Activated naive CD4-positive, alpha-beta T cell treated with Interleukin-2 at 50 U/mL for 16 hours (primary cell): ENCODE measurements at places on chromosomes 1 and 21.

GRCh38 chr1:180167021-180167701 is 12.5 kb downstream of the QSOX1 start:
- DNase-seq, result no peak

DNA sequence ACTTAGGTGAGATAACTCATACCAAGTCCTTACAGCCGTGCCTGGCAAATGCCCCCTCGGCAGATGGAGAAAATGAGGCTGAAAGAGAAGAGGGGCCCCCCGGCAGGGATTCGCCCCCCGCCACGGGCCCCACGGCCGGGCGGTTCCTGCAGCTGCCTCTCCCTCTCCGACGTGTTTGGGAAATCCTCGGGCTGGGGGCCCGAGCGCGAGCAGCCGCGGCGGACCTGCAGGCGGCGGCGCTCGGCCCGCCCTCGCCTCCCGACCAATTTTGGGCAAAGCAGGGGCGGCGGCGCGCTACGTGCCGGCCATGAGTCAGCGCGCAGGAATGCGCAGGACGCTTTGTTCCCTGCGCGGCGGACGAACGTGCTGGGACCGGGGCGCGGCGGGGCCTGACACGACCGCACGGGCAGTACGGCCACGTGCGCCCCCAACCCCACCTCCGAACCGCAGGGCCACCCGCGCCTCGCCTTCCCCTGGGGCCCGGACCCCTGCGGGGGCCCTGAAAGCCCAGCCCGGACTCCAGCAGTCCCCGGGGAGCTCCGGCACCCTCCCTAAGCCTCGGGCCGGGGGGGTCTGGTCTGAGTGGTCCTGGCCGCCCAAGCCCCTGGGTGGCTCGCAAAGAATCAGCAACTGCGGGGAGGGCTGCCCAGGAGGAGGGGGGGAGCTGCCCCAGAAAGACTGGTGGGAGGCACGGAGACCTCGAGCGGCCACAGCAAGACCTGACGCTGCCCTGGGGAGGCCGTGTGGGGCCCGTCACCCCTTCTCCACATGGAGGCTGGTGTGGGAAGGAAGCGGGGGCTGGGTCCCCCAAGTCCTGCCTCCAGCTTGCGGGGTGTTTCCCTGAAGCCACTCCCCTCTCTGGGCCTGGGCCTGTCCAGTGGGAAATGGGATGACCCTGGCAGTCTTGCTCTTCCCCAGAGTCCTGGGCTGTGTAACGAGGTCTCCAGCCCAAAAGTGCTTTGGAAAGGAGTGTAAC is 11.9 kb upstream of the EDN2 start:
- peak; percentile 60 for DNase-seq

DNA sequence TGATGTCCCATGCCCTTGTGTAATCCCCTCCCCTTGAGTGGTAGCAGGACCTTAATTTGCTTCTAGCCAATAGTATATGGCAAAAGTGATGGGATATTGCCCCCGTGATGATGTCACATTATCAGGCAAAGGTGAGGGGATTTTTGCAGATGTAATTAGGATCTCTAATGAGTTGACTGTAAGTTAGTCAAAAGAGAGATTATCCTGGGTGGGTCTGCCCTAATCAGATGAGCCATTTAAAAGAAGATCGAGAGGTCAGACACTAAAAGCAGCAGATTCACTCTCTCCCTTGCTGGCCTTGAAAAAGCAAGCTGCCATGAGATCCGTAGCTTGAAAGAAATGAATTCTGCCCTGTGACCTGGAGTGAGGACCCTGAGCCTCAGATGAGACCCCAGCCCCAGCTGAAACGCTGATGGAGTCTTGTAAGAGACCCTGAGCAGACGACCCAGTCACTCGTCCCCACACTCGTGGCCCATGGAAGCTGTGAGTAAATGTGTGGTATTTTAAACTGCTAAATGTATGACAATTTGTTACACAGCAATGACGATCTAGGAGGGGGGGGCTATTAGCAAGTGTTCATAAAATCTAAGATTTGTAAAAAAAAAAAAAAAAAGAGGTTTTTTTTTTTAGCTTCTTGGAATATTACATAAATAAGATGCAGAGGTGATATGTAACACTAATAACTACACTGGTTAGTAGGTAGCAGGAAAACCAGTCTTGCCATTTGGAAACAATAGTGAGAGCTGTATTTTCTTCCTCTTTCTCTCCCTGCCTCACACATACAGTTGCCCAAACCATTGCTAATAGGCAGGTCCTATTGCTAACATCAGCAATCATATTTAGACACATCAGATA is 50.3 kb upstream of the TARBP1 start:
- DNase-seq, result no peak

DNA sequence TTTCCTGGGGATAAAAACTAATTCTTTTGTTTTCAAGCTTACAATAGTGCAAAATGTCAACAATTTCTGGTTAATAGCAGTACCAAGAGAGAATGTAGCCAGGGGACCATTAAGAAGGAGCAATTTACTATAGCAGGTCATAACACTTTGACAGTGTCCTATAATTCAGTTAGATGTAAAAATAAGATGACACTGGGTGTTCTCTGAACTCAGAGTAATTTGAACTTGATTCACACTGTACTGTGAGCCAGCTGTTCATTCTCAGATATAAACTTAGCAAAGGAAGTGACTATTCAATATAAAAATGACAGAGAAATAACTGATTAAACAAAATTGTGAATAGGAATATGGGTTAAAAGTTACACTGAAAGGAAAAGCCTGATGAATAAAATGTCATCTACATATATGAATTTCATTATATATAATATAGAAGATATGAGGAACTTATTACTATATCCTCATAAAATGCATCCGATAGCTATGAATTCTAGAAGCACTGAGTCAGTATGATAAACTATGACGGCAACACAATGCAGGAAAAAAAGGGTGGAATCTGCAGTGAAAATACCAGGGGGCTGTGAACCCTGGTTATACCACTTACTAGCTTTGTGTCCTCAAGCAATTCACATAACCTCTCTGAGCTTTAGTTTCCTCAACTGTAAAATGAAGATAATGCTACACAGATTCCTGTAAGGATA is 135.9 kb downstream of the ACBD6 start:
- no peak for DNase-seq

DNA sequence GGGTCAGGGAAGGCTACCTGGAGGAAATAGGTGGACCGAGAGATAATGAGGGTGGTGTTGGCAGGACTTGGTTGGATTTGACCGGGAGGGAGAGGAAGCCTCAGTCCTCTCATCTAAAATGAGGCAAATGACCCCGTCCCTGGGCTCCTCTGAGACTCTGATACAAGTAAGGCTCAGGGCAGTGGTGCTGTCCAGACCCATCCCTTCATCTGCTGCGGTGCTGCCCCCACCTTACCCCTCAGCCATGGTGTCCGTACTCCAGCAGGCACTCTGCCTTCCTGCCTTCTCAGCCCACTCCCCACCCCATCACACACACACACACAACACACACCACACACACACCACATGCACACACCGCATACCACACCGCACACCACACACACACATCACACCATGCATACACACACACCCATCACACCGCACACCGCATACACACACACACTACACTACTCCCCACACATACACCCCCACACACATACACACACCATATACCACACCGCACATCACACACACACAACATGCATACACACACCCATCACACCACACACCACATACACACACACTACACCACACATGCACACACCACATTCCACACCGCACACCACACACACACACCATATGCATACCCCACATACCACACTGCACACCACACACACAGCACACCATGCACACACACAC is 29.4 kb upstream of the SLC26A9 start:
- no peak for DNase-seq

DNA sequence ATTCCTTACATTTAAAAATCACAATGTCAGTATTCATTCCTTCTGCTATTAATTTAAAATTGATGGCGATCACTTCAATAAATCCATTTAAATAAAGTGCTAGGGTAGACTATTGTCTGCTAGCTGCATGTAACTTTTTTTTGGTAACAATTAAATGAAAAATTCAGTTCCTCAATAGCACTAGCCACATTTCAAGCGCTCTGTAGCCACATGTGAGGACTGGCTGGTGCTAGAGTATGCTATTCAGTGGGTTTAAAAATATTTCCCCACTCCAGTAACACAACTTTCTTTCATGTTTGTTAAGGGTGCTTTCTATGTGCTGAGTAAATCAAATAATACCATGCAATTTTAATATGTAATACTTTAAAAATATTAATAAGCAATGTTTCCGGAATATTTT is 108.2 kb downstream of the LTN1 start:
- DNase-seq, result no peak

DNA sequence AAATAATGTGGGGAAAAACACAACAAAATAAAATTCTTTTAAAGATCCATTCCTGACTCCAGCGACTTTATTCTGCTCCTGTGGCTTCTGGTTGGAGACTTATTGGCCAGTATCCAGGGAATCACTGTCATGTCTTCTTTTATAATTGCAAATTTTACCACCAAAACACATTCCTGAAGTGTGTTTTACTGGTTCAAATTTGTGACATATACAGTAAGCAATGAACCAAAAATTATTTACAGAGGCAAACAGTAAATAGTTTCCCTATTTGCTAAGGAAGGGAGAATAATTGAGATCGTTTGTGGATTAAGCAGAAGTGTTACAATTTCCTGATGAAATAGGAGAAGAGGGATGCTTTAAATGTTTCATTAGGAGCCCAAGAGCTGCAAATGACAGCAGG is 118.7 kb downstream of the ZNF281 start:
- DNase-seq, result no peak
